ENCODE measurements at places on chromosomes 16 and 17.

DNA sequence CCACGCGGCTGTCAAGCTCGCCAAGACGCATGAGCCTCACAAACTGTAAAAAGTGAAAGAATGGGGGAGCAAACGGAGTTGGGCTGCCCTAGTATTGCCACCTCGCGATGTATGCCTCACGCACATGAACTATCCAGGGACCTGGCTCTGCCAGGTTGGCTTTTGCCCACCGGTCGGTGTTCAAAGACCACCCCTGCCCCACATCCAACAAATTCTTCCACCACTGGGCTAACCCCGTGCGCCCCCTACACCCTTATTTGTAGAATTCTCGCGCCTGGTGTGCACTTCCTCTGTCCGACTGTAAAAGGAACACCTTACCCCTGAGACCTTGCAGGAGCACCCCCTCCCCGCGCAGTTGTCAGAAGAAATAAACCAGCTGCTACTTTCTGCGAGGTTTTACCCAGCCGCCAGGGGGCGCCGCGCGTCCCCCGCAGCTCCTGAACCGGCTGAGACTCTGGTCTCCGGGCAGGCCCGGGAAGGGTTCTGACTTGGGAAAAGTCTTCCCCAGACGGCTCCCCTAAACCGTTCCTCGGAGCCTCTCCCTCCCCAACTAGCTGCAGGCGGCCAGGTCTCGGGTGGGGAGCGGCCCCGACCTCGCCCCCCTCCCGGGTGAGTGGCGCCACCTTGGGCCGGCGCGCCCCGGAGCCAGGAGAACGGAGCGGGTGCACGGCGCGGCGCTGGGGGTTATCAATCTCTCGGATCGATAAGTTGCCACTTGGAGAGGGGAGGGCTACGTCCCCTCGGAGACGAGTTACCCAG lies 1.7 kb upstream of the ZNF423 start:
- no peak for DNase-seq

DNA sequence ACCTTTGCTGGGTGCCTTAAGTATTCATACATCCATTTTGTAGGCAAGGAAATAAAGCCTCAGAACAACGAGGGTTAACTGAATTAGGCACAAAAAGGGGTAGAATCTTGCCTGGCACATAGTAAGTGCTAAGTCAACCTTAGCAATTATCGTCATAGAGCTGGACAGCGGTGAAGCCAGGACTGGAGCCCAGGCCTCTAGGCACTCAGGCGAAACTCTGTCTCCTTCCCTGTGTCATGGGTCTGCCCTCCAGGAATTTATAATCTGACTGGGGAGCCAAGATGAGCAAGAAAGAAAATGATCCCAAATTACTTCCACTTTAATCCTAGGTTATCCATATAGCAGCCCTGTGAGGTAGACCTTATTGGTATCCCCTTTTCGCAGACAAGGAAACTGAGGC lies 61.4 kb downstream of the KATNIP start:
- no peak for DNase-seq

DNA sequence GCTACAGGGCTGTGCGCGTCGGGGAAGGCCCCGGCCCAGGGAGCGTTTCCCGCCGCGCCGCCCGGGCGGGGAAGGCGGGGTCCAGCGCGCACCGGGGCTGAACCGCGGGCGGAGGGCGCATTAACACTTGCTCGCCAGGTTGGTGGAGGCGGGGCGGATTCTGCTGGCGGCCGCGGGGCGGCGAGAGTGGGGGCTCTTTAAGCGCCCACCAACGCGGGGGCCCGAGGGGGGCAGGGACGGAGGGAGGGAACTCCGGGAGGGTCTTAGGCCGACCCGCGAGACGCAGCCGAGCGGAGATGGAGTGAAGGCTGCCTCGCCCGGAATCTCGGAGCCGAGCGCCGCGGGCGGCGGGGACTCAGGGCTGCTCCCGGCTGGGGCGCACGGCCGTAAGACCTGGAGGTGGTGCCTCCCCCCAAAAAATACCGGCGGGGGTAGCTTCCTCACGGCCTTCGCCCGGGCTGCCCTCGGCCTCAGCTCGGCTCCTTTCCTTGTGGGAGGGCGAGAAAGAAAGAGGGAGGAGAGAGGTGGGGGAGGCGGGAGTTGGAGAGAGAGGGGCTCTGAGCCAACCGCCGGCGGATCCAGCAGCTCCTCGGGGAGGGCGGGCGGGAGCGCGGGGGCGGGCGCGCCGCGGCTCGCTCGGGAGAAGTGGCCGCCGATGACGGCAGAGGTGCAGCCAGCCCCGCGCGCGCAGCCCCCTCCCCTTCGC lies 415 bp upstream of the FOXF1 start:
- DNase-seq: no peak

- DNase-seq: no peak
Observed at GRCh38 chr16:19583665-19584300, 28.3 kb downstream of the VPS35L start.

DNA sequence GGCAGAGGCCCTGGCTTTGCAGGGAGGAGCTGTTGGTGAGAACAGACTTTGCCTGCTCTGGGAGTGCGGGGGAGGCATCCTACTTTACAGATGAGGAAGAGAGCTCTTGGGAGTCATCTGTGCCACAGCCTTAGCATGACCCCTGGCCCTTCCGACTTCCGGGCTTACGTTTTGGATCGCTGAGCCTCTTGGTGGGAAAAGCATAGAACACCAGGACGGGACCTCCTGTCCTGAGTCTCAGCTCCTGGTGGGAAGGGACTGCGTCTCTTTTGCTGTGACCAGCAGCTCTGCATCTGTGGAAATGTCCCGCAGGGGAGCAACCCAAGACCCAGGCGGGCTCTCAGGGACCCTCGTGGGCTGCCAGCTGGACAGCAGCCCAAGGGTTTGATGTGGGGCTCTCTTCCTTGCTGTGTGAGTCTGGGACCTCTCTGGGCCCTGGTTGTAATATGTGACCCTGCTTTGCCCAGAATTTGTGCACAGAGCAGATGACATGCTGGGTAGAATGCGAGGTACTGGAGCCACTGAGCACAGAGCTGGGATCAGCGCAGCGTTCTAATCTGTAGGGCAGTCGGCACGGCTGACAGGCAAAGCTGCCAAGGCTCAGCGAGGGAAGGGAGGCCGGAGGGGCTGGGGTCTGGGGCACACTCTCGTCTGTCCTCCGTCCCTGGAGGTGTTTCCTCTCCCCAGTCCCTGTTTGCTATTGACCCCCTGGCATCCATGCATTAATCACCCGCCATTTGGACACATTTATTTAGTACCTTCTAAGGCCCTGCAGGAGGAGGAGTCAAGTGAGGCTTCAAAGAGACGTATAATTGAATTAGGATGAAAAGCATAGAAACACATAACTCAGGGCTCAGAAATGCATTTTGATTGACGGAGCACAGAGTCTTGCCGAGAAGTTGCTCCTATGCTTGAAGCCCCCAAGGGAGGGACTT lies 64.0 kb downstream of the NT5M start:
- DNase-seq: no peak

- DNase-seq: no peak
Observed at GRCh38 chr16:74029115-74029792, 267.4 kb upstream of the PSMD7 start.

GRCh38 chr16:82748026-82748425 lies 121.3 kb downstream of the CDH13 start:
- DNase-seq: no peak

DNA sequence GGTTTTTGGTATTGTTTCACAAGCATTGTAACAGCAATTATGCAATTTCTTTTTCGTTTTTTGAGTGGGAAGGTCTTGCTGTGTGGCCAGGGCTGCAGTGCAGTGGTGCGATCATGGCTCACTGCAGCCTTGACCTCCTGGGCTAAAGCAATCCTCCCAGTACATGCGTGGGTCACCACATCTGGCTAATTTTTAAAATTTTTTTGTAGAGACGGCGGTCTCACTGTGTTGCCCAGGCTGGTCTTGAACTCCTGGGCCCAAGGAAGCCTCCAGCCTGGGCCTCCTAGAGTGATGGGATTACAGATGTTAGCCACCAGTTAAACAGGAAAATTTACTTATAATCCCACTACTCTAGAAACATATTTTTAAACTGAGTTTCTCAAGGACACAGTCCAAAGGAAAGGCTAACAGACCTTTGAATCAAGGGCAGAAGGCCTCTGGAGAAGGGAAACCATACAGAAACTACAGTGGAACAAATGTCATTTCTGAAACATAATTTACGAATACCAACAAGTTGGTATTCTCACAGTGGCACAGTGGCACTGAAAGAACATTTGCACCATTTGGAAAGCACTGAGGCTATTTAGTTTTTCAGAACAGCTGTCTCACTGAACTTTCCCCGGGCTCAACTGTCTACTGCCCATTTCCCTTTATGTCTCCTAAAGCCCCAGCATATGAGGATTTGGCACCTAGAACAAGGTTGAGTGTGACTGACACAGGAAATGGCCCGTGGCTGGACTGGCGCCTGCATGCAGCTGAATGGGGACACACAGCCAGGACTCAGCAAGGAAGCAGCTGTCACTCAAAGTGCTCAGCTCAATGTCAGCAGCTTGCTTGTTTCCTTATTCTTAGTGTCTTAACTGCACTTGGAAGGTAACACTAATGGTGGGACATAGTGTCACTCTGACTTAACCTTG lies 2.8 kb upstream of the PRKAR1A start:
- DNase-seq: no peak

DNA sequence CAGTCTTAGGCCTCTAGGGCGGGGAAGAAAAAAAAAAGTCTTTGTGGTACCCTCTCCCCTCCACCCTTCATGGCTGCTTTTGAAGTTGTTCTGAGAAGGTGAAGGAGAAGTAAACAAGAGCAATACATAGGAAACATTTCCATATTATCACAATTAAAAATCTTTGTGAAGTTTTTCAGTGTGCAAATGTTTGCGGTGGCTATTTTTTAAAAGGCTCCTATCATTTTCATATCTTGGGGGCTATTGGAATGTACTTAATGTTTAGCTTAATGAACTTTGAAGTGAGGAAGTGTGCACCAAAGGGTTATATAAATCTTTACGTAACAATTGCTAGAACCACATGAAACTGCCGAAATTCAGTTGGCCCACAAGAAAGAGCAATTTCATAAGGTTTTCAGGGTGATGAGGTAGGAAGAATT lies 7.6 kb downstream of the NOL11 start:
- DNase-seq: no peak

DNA sequence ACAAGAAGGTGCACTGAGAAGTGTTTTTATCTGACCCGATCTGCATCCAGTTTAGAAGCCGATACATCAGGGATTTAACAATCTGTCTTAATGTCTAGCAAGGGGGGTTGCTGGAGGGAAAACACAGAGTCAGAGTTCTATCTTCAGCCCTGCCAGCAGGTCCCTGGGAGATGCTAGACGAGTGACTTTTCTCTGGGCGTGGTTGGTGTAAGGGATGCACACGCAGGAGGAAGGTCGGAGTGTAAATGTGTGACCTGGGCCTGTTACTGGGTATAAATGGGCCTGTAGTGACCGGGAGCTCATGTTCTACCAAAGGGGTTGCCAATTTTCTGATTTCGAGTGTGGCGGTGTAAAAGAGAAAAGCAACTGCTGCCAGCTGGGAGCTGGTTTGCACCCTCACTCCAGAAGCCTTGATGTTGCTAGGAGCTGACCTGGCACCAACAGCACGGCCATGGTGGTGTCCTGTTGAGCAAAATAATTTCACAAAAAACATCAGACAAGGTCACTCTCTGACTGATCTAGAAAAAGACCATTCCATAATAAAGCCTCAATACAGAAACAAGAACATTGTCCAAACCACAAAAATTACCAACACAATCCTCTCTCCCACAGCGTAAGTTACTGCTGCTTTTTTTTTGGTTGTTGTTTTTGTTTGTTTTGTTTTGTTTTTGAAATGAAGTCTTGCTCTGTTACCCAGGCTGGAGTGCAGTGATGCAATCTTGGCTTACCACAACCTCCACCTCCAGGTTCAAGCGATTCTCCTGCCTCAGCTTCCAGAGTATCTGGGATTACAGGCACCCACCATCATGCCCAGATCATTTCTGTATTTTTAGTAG lies 1.3 kb upstream of the KCTD13 start:
- no peak for DNase-seq

DNA sequence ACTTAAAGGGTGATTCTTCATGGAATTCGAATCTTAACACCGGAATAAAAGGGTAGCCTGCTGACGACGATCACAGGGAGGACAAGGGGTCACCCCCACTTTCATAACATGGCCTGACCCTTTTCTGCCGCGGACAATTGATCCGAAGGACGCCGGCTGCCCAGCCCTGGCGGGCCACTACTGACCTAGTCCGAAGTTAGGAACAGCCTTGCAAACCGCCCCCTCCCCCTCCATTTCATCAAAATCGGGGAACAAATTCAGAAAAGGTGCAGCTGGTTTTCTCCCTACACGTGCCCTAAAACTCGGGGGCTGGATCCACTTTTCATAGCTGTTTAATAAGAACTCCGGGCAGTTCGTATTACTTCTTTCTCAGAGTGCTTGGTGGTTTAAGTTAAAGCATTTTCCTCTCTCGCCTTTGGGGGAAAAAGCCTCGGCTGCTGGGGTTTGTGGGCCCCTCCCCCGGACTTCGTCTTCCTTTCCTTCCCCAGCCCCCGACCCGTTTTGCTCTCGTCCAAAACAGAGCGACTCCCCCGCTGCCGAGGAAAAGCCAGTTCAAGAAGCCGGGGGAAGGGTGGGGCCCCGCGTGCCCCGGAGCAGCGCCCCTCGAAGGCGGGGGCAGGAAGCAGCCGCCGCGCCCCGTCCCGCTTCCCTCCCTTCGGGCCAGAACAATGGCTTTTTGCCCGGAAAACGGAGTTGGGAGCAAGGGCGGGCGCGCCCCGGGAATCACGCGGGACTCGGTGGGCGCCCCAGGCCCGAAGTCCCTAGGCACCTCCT lies 641 bp upstream of the CBX2 start:
- DNase-seq: no peak

DNA sequence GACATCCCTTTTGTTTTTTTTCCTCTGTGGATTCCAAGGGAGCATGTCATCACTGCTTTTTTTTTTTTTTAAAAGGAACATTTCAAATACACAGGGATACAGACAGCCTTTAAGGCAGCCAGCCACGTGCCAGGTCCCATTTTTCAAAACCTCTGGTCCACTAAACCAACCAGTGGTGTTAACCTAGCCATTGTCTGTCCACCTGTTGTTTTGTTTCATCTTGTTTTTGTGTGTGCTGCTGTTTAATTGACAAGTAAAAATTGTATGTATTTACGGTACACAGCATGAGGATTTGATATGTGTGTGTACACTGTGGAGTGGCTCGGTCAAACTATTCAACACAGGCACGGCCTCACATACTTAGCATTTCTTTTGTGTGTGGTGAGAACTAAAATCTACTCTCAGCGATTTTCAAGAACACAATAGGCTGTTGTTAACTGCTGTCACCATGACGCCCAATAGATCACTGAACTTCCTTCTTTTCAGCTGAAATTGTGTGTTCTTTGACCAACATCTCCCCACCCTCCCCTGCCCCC lies 19.2 kb downstream of the TMEM114 start:
- DNase-seq: no peak

GRCh38 chr17:77848257-77848656 lies 110.2 kb upstream of the TNRC6C start:
- DNase-seq: no peak

GRCh38 chr16:28110074-28110473 lies 46.6 kb upstream of the GSG1L start:
- DNase-seq: no peak

All from T-helper 22 cell (primary cell).